ENCODE measurements at places on chromosomes 12 and 14. TPM values are rescaled to one million over a fixed set of nuclear protein-coding genes. Genes with fewer than 3 reads are reported as not detected.

DNA sequence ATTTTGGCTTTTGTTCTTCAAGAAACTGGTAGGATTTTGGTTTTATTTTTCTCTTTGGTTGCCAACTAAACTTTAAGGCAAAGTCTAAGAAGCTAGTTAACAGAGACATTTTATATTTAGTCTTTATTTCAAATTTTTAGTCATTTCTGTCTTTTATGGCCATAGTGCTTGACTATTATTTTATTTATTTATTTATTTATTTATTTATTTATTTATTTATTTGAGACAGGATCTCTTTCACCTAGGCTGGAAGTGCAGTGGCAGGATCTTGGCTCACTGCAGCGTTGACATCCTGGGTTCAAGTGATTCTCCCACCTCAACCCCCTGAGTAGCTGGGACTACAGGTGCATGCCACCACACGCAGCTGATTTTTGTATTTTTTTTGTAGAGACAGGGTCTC, 3.1 kb downstream of the MON2 start:
- no peak for DNase-seq

The PTPN11 gene
- total RNA-seq: 109 TPM

GRCh38 chr12:95805864-95806671, 15.5 kb upstream of the NTN4 start:
- DNase-seq: no peak

- no peak for DNase-seq
Measured at GRCh38 chr14:78136695-78137094, 33.5 kb upstream of the NRXN3 start.

DNA sequence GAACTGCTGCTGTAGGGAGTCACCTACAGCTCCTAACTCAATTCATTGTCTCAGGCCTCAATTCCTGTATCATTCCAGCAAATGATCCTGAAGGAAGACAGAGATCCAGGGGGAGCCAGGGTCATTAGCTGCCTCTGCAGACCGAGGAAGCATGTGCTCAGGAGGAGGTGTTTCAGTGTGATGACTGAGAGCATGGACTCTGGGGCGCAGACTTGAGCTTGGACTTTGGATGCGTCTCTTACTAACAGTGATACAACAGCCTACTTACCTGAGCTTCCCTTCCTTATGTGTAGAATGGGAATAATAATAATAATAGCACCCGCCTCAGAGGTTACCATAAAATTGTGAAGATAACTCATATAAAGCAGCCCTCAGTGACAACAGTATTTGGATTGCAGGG, 92.0 kb upstream of the USP44 start:
- DNase-seq: no peak

- no peak for DNase-seq
Measured at GRCh38 chr12:105110851-105111250, 3.3 kb downstream of the WASHC4 start.

GRCh38 chr12:94795044-94795443, 144.7 kb upstream of the TMCC3 start:
- no peak for DNase-seq

The RPL10L gene
- not detected for total RNA-seq

- DNase-seq: no peak
Measured at GRCh38 chr14:93276031-93276716, 56.7 kb downstream of the BTBD7 start.

The HAL gene
- total RNA-seq: 2.1 TPM

The TPH2 gene
- not detected for total RNA-seq

GRCh38 chr14:26867171-26867757, 269.4 kb upstream of the NOVA1 start:
- DNase-seq: no peak

- no peak for DNase-seq
Measured at GRCh38 chr12:50751948-50752721, 11.8 kb upstream of the ATF1 start.

DNA sequence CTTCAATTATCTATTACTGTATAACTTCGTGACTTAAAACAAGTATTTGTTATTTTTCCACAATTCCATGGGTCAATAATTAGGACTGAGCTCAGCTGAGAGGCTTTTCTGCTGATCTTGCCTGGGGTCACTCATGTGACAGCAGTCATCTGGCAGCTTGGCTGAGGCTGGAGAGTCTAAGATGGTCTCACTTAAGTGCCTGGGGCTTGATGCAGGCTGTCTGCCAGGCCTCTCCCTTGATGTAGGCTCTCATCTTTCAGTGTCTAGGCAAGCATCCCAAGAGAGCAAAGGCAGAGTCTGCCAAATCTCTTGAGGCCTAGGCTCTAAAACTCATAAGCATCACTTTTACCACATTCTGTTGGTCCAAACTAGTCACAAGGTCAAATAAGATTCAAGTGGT, 93.2 kb downstream of the NKX2-1 start:
- no peak for DNase-seq

The WIF1 gene
- 0.76 TPM for total RNA-seq

GRCh38 chr14:29724991-29725390, 202.7 kb downstream of the PRKD1 start:
- DNase-seq: no peak

DNA sequence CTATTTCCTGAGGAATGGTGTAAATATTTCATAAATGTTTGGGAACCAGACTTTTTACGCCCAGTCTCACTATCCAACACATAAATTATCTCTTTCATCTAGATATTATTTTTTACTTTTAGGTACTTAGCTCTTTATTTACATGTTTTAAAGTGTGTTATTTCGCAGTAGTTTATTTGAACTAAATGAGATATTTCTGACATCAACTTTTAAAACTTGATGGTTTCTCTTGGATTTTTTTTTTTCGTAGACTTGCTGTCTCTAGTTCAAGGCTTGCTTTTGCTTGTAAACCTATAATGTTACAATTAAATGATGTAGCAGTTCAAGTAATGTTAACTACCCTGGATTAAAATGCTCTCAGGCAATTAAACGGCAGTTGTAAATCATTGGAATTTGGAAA, 241.7 kb upstream of the PDE3A start:
- no peak for DNase-seq

The ACVR1B gene
- 23.9 TPM for total RNA-seq

GRCh38 chr12:11906286-11906935, 164.3 kb upstream of the BCL2L14 start:
- DNase-seq: no peak

- DNase-seq: no peak
Measured at GRCh38 chr12:112716099-112717093, 75.2 kb upstream of the RPH3A start.

DNA sequence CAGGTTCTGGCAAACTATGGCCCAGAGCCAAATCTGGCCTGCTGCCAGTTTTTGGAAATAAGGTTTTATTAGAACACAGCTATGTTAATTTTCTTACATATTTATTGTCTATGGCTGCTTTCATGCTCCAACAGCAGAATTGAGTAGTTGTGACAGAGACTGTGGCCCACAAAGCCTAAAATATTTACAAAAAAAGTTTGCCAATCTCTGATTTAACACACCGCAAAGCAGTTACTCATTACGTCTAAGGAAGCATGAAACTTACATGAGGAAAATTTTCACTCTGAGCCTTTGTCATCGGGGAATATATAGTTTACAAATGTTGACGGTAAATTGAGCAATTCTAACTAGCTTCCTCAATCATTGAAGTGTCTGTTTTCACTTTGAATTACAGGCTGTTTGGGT, 96.5 kb downstream of the UNC79 start:
- DNase-seq: no peak

DNA sequence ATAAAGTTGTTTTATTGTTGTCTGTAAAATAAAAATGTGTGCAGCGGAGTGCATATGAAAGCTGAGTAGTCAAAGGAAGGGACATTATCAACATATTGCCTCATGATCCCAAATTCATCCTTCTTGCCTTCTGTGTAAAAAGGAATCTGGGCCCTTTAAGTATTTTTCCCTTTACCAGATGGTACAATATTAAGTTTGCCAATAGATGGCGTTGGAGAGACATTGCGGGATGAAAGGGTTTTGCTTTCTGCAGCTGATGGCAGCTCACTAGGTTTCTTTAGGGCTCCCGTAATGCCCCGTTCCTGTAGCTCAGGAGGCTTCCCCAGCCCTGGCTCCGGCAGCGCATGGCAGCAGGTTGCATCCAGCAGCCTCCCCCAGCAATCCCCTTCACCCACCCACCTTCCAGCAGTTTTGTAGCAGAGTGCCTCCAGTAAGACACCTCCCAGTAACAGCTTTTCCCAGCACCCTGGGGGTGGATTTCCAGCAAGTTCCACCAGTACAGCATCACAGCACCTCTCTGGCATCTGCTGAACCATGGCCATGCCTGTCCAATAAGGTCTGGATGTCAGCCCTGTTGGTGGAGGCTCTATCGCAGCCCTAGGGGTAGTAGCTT, 354.4 kb downstream of the MED13L start:
- DNase-seq: no peak

- peak; percentile 57 for DNase-seq
Measured at GRCh38 chr12:131102991-131103668, 149.4 kb downstream of the ADGRD1 start.

DNA sequence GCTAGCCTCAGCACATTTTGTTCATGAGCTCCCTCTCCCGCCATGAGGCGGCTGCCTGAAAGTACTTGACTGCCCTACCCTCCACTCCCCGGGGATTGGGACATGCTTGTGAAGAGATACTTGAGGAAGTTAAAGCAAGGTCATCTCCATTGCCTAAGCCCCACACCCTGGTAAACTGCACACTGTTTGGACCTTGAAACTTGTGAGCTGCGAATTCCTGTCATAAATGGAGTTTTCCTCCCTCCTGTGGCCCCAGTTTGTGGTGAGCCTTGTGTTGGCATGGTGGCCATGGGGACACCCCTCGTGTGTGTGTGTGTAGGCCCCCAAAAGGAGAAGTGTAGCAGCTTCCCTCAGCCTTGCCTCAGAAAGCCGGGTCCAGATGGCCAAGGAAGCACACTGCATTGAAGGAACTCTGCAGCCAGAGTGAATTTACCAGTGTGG, 395.5 kb downstream of the ZFP36L1 start:
- DNase-seq: no peak

GRCh38 chr14:72549854-72550253, 344.0 kb downstream of the DPF3 start:
- no peak for DNase-seq

- no peak for DNase-seq
Measured at GRCh38 chr14:26622611-26623010, 24.8 kb upstream of the NOVA1 start.

DNA sequence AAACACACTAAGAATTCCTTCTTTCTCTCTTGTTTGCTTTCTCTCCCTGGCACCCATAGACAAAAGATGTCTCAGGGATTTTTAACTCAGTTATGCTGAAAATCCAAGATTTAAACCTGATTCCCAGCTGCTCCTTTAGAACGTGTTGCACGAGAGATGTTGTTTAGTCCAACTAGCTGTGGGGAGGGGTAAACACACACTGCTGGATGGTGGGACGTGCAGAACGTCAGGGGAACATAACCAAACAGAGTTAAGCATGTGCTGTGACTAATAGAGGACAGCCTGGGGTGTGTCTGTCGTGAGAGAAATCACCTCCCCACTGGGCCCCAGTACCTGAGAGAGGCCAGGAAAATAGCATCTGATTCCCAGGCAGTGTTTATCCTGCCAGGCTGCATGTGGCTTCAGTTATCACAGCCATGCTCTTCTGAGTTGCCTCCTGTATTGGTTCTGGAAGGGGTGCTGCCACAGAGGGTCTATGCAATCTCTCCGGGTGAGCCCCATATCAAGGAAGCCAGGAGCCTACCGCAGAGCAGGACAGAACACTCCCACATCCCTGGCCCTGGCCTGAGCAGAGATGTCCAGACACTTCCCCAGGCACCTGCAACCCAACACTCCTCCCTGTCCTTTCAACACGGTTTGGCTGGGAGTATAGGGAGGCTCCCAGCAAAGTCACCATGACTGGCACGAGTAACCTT, 112.7 kb upstream of the EGLN3 start:
- DNase-seq: no peak

DNA sequence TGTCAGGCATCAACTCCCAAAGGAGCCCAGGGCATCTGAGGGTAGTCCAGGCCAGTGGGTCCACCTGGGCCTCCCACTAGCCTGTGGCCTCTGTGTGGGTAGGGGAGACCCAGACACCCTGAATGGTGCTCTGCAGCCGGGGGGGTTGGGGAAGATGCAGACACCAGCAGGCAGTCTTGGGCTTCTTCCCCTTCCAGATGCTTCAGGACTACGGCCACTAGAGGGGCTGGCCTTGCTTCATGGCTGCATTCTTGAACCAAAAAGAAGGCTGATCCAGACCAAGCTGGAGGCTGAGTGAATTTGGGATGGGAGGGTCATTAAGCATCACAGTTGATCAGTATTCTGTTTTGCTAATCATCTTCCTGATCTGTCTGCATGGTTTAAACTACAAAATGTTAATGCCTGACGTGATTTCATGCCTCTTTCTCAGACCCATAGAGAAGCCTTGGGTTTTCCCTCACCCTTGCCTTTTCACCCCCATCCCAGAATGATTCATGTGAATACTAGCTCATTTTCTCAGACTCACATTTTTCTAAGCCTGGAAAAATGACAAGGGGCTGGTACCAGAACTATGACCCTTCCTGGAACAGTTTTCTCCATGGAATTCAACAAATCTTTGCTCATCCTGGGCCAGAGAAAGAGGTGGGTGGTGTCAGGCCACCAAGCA, 134.2 kb downstream of the NTF3 start:
- no peak for DNase-seq

DNA sequence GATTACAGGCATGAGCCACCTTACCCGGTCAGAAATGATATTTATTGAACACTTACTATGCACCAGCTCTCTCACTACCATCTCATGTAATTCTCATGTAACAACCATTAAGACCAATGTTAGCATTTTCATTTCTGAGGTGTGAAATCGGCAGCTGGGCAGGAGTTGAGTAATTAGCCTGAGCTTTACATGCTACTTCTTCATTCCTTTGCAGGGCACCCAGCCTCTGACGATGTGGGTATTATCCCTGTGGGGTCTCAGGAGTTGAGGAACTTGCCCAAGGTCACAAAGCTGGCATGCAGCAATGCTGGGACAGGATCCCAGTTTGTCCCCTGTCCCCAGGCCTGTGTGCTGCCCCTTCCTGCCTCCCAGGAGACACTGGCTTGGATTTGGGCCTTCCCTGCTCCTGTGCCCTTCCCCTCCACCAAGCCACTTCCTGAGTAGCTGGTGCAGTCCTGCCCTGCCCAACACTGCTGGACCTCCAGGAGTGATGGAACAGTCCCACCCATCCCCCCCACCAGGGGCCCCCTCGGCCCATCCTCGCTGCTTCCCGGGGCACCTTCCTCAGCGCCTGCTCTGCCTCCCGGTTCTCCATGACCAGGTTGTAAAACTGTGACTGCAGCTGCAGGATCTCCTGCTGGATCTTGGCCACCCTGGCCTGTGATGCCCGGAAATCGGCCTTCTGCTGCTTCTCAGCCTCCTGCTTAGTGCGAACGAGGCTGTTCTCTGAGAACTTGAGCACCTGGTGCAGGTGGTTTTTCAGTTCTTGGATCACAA, 14.7 kb downstream of the RITA1 start:
- DNase-seq: no peak

All from sciatic nerve (tissue), 2 donors.